ENCODE measurements at places on chromosomes 7 and 10. TPM values are rescaled to one million over a fixed set of nuclear protein-coding genes. Genes with fewer than 3 reads are reported as not detected.

FAM25A gene
- not detected for polyA plus RNA-seq

GRCh38 chr7:111083413-111083812, 7.5 kb upstream of the LRRN3 start:
- H3K27me3 ChIP-seq, result no peaks in the 10 kb centered on the region
- H3K4me3 ChIP-seq, result peak overlapping the region; percentile 18
- H3K36me3 ChIP-seq, result no peaks in the 10 kb centered on the region
- H3K27ac ChIP-seq, result peak overlapping the region; percentile 58

DNA sequence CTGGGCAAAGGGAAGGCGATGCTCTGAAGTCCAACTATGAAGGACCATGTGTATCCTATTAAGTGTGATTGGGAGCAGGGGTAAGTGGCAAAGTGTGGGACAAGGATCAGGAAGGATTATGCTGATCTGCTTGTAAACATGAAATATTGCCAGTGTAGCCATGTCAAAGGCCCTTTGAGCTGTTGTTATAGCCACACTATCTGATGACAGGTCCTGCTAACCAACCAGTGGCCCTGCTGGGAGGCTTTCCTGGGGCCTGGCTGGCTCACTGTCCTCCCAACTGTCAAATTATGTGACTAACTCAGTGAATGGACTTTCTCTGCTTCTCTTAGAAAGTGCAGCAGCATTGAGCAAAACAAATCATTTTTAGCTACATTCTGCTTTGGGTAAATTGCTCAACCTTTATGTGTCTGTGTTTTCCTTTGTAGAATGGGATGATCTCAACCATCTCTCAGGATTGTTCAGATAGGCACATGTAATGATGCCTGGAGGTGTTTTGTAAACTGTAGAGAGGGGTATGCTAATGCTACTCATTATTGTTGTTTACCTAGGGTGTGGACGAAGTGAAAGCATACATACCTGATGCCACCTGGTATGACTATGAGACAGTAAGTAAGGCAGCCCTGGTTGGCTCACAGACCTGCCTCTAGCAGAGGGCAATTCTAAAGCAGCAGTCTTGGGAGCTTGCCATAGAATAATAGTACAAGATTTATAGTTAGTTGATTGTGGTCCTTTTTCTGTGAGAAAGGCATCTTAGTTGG, 47.4 kb downstream of the MGAM2 start:
- no peak overlapping the region for H3K27ac ChIP-seq
- H3K4me3 ChIP-seq, result no peak overlapping the region
- no peak for DNase-seq
- H3K27me3 ChIP-seq, result peaks cover 4% of the 10 kb centered on the region
- no peaks in the 10 kb centered on the region for H3K36me3 ChIP-seq

- no peak for DNase-seq
- no peaks in the 10 kb centered on the region for H3K4me1 ChIP-seq
- H3K36me3 ChIP-seq, result peaks cover 7% of the 10 kb centered on the region
- no peak overlapping the region for H3K4me3 ChIP-seq
Measured at GRCh38 chr10:75079436-75080083, 31.9 kb upstream of the SAMD8 start.

- H3K36me3 ChIP-seq, result peaks cover 10% of the 10 kb centered on the region
- no peak overlapping the region for H3K4me3 ChIP-seq
- H3K4me1 ChIP-seq, result peaks cover 17% of the 10 kb centered on the region
- no peaks in the 10 kb centered on the region for H3K27me3 ChIP-seq
- DNase-seq, result no peak
Measured at GRCh38 chr7:127765150-127765549, 113.2 kb downstream of the SND1 start.
